ENCODE measurements at places on chromosomes 13 and 19.

GRCh38 chr13:34421347-34421719, 520.7 kb upstream of the NBEA start:
- no peaks in the 10 kb centered on the region for H3K36me3 ChIP-seq
- no peaks in the 10 kb centered on the region for H3K27me3 ChIP-seq
- H3K4me1 ChIP-seq: no peaks in the 10 kb centered on the region
- no peak for DNase-seq

DNA sequence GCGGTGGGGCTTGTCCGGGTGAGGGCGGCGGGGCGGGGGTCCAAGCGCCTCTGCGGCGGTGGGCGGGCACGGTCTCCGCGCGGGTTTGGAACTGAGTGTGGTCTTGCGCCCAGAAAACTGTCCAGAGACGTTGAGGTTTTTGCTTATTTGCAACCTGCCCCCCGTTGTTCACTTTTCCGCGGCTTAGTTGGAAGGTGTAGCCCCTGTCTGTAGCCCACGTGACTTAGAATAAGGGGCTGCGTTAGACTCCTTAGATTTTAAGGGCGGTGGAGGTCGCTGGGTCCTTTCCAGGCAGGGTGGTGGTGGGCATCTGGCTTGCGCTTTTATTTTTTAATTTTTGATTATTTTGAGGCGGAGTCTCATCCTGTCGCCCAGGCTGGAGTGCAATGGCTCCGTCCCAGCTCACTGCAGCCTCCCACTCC, 748 bp downstream of the RPS15 start:
- peaks cover 42% of the 10 kb centered on the region for H3K36me3 ChIP-seq
- peaks cover 32% of the 10 kb centered on the region for H3K4me1 ChIP-seq
- H3K27ac ChIP-seq: peak overlapping the region; percentile 83
- DNase-seq: no peak
- no peaks in the 10 kb centered on the region for H3K27me3 ChIP-seq

DNA sequence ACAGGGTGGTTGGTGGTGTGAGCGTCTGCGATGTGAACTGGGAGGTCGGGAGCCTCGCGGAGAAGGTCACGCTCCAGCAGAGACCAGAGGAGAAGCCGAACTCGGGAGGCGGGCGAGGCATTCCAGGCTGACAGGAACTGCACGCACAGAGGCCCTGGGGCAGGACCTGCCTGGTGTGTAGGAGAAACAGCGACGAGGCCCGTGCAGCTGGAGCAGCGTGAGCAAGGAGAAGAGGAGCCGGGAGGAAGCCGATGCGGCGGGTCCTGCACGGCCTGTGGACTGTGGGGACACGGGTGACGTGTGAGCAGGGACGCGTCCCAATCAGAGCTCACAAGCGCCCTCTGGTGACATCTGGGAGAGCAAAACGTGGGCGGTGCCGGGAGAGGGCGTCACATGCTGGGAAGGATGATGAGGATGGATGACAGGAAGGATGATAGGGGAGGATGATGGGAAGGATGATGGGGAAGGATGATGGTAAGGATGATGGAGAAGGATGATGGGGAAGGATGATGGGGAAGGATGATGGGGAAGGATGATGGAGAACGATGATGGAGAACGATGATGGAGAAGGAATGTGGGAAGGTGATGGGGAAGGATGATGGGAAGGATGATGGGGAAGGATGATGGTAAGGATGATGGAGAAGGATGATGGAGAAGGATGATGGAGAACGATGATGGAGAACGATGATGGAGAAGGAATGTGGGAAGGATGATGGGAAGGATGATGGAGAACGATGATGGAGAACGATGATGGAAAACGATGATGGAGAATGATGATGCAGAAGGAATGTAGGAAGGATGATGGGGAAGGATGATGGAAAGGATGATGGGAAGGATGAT, 16.1 kb upstream of the MADCAM1 start:
- H3K36me3 ChIP-seq: no peaks in the 10 kb centered on the region
- peak; percentile 16 for DNase-seq
- no peak overlapping the region for H3K27ac ChIP-seq
- H3K4me3 ChIP-seq: peak overlapping the region; percentile 5
- H3K4me1 ChIP-seq: peaks cover 5% of the 10 kb centered on the region

DNA sequence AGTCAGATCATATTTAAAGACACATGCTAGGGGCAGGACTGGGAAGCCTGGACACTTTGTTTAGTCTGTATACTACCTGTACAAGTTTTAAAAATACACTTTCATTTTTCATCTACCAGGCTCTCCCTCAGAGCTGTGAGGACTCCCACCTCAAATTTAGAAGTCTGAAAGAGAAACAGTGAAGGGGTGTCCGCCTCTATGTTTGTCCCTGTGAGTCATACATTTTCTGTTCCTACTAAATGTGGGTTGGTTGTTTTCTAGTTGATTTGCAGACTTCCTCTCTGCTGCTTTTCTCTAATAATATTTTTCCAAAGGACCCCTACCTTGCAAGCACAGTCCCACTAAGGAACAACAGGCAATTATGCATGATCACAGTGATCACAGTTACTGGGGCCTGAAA, 110.5 kb downstream of the ENOX1 start:
- H3K27ac ChIP-seq: no peak overlapping the region
- no peak for DNase-seq
- H3K27me3 ChIP-seq: no peaks in the 10 kb centered on the region
- no peaks in the 10 kb centered on the region for H3K36me3 ChIP-seq

GRCh38 chr13:112120031-112120373, 53.1 kb downstream of the SOX1 start:
- no peaks in the 10 kb centered on the region for H3K36me3 ChIP-seq
- H3K27ac ChIP-seq: no peak overlapping the region
- no peak for DNase-seq
- H3K27me3 ChIP-seq: no peaks in the 10 kb centered on the region
- H3K4me1 ChIP-seq: no peaks in the 10 kb centered on the region
- H3K4me3 ChIP-seq: no peak overlapping the region

DNA sequence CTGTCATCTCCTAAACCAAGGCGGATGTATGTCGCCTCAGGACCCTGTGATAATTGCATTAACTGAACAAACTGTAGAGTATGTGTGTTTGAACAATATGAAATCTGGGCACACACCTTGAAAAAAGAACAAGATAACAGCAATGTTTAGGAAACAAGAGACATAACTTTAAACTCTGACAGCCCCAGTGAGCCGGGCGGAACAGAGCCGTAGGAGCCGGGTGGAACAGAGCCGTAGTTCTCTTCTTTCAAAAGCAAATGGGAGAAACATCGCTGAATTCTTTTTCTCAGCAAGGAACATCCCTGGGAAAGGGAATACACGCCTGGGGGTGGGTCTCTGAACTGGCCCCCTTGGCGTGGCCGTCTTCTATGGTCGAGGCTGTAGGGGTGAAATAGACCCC, 31.8 kb upstream of the ZNF675 start:
- no peaks in the 10 kb centered on the region for H3K4me1 ChIP-seq
- no peaks in the 10 kb centered on the region for H3K36me3 ChIP-seq
- H3K27me3 ChIP-seq: no peaks in the 10 kb centered on the region
- H3K4me3 ChIP-seq: no peak overlapping the region
- DNase-seq: no peak

DNA sequence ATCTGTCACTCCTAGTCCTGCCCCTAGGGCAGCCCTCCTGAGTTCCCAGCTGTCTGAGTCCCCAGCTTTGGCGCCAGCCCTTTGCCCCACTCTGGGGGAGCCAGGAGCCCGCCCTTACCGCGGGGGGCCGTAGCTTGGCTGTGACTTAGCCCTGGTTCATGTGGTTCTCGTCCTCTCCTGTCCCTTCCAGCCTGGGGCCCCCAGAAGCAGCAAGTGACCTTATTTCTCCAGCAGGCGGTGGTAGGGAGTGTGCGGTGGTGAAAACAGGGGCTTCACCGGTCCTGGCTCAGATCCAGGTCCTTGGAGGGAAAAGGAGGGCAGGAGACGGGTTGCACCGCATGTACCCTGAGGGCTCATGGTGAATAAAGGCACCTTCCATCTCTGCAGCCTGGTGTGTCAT, 7.9 kb downstream of the GIPC3 start:
- no peaks in the 10 kb centered on the region for H3K27me3 ChIP-seq
- H3K27ac ChIP-seq: no peak overlapping the region
- DNase-seq: no peak
- H3K4me3 ChIP-seq: no peak overlapping the region
- no peaks in the 10 kb centered on the region for H3K4me1 ChIP-seq

GRCh38 chr13:32791545-32792172, 205.4 kb downstream of the PDS5B start:
- no peaks in the 10 kb centered on the region for H3K27me3 ChIP-seq
- no peaks in the 10 kb centered on the region for H3K36me3 ChIP-seq
- peaks cover 19% of the 10 kb centered on the region for H3K4me1 ChIP-seq
- no peak overlapping the region for H3K4me3 ChIP-seq
- DNase-seq: no peak

DNA sequence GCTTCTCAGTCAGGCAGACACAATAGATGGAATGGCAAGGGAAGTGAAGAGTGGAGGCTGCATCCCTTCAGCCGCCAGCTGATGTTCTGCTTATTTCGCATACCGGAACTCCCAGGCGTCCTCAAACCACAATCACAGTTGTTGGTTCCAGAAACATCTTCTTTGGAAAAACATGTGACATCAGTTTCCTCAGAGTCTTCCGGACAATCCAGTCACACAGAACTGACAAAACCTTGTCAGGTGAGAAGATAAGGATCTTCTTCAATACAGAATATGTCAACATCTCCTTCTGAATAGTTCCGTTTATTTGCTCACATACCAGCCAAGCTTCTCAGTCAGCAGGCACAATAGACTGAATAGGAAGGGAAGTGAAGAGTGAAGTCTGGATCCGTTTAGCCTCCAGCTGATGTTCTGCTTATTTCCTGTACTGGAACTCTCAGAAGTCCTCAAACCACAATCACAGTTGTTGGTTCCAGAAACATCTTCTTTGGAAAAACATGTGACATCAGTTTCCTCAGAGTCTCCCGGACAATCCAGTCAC, 45.1 kb upstream of the CEACAM21 start:
- DNase-seq: no peak
- peak overlapping the region; percentile 63 for H3K27ac ChIP-seq
- H3K4me1 ChIP-seq: peaks cover 41% of the 10 kb centered on the region
- H3K4me3 ChIP-seq: peak overlapping the region; percentile 42

DNA sequence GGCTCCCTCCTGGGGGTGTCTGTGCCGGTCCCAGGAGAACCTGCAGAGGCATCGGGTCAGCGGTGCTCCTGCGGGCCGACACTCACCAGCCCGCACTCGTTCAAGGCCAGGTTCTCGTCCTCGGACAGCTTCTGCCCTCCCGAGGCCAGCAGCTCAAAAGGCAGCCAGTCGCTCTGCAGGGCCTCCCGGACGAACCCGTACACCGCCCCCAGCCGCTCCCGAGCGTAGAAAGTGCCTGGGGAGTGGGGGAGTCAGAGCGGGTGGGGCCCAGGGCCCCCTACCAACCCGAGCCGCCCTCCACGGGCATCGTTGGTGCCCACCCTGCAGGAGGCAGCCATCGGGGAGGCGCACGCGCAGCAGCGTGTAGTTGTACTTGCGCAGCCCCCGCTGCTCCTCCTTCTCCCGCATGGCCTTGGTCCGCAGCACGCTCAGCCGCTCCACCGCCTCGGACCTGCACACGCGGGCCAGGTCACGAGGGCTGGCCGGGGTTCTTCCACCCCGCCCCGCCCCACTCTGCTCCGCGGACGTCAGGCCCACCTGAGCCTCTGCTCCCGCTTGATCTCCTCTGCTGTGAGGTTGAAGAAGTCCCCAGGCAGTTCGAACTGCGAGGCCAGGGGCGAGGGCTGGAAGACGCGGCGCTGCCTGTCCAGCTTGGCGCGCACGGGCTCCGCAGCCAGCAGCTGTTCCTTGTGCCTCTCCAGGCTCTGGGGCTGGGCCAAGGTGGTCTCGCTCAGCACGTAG, 11.5 kb downstream of the UBXN6 start:
- H3K27me3 ChIP-seq: no peaks in the 10 kb centered on the region
- DNase-seq: no peak
- H3K4me1 ChIP-seq: no peaks in the 10 kb centered on the region
- H3K27ac ChIP-seq: no peak overlapping the region
- H3K36me3 ChIP-seq: peaks cover 60% of the 10 kb centered on the region

- no peaks in the 10 kb centered on the region for H3K27me3 ChIP-seq
- no peaks in the 10 kb centered on the region for H3K4me1 ChIP-seq
- no peak overlapping the region for H3K27ac ChIP-seq
- H3K36me3 ChIP-seq: no peaks in the 10 kb centered on the region
Measured at GRCh38 chr13:45872566-45872965, 21.0 kb upstream of the SIAH3 start.

- H3K36me3 ChIP-seq: peaks cover 55% of the 10 kb centered on the region
- H3K4me3 ChIP-seq: no peak overlapping the region
- no peak overlapping the region for H3K27ac ChIP-seq
- DNase-seq: no peak
Measured at GRCh38 chr19:1153891-1154730, 20.0 kb downstream of the SBNO2 start.

- H3K27ac ChIP-seq: peak overlapping the region; percentile 52
- H3K27me3 ChIP-seq: no peaks in the 10 kb centered on the region
- no peaks in the 10 kb centered on the region for H3K36me3 ChIP-seq
Measured at GRCh38 chr19:43575955-43576878, 616 bp downstream of the PINLYP start.

DNA sequence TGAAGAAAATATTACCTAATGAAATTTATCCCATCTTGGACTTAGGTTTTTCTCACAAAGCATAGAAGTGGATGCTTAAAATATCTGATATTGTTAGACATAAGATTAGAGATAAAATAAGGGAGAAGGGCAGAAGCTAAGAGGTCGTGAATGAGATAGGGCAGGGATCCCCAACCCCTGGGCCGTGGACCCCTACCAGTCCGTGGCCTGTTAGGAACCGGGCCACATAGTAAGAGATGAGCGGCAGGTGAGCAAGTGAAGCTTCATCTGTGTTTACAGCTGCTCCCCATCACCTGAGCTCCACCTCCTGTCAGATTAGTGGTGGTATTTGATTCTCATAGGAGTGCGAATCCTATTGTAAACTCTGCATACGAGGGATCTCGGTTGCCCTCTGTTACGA, 202.9 kb downstream of the GPC5 start:
- H3K27ac ChIP-seq: no peak overlapping the region
- H3K4me3 ChIP-seq: no peak overlapping the region
- no peaks in the 10 kb centered on the region for H3K27me3 ChIP-seq
- H3K4me1 ChIP-seq: no peaks in the 10 kb centered on the region
- H3K36me3 ChIP-seq: no peaks in the 10 kb centered on the region
- DNase-seq: no peak

- DNase-seq: peak; percentile 91
- peak overlapping the region; percentile 77 for H3K27ac ChIP-seq
- no peaks in the 10 kb centered on the region for H3K27me3 ChIP-seq
- peaks cover 91% of the 10 kb centered on the region for H3K4me1 ChIP-seq
- peaks cover 19% of the 10 kb centered on the region for H3K36me3 ChIP-seq
- peak overlapping the region; percentile 46 for H3K4me3 ChIP-seq
Measured at GRCh38 chr19:16584248-16585093, 12.3 kb upstream of the SLC35E1 start.

DNA sequence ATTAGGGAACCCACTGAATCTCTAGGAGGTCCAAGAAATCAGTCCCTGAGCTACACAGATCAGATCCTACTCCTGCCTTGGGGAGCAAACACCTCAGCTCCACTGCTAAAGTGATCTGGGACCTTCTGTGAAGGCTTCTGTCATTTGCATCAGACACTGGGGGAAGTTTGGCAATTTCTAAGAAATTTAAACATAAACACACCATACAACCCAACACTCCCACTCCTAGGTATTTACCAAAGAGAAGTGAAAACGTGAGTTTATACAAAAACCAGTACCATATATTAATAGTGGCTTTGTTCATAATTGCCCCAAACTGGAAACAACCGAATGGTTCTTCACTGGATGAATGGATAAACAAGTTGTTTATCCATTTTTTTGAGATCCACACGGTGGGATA, 7.3 kb upstream of the TYROBP start:
- no peaks in the 10 kb centered on the region for H3K27me3 ChIP-seq
- H3K4me3 ChIP-seq: no peak overlapping the region
- no peaks in the 10 kb centered on the region for H3K36me3 ChIP-seq
- H3K27ac ChIP-seq: no peak overlapping the region
- DNase-seq: no peak
- H3K4me1 ChIP-seq: peaks cover 9% of the 10 kb centered on the region
